Amniotic epithelial cell (primary cell): ENCODE measurements at places on chromosomes 11 and 22.

GRCh38 chr22:48663297-48663696 lies 1164.4 kb downstream of the BRD1 start:
- no peak for DNase-seq

GRCh38 chr11:105219269-105219668 lies 79.7 kb upstream of the CARD18 start:
- no peak for DNase-seq

GRCh38 chr11:134004496-134005172 lies 47.9 kb upstream of the IGSF9B start:
- no peak for DNase-seq

GRCh38 chr11:45486461-45486860 lies 179.0 kb downstream of the CHST1 start:
- DNase-seq = no peak

DNA sequence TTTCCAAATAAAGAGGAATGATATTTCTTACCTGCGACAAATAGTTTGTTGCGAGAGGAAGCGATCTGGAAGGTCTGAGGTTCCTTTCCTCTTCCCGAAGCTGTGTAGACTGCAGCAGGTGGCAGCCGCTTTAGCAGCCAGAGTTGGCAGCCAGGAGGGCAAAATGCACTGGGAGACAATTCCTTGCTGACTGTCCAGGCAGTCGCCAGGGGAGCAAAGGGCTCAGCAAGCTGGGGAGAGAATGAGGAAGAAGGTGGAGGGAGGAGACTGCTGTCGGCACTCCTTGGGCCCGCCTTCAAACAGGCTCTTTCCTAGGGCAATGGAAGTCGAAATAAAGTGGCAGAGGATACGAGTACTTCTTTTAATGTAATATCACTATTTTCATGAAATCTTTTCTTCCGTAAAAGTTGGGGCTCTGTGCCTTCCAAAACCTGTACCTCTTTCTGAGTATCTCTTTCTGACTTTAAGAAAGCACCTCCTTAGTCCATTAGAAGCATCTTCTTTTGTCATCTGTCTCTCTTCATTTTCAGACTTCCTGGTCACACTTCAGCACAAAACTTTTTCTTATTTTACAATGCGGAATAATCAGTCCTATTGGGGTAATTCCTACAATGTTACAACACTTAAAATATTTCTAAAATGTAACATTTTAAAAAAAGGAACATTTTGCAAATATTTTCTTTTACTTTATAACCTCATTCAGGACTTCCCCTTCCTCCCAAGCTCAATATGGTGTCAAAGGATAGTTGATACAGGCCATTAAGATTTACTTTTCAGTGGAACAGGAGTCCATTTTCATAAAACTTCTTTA lies at the start of gene IL18:
IL18 (minus strand) TSS at position 220 of the 811 bp plus-strand sequence. CDS start 9,041 bp downstream, outside the sequence.
- no peak for DNase-seq

- no peak for DNase-seq
These were observed 2.8 kb downstream of the MYH9 start for GRCh38 chr22:36384766-36385481.

- DNase-seq = no peak
These were observed 366.3 kb downstream of the TBC1D22A start for GRCh38 chr22:47128622-47129215.

DNA sequence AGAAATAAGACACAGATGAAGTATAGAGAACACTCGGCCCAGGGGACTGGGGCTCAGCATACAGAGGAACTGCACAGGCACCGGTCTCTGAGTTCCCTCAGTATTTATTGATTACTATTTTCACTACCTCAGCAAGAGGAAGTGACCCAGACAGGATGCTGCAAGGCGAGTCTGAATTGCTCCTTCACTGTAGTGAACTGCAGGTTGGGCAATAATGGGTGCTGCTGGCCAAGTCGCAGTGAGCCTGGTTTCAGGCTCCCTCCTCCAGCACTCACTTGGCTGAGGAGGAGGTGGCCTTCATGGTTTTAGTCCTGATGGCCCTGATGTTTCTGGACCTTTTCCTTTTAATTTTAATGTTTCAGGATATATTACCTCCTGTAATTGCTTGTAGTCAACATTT lies 10.4 kb downstream of the OR52K2 start:
- DNase-seq = no peak

GRCh38 chr11:3169255-3170043 lies 4.3 kb upstream of the OSBPL5 start:
- DNase-seq = peak; percentile 55

DNA sequence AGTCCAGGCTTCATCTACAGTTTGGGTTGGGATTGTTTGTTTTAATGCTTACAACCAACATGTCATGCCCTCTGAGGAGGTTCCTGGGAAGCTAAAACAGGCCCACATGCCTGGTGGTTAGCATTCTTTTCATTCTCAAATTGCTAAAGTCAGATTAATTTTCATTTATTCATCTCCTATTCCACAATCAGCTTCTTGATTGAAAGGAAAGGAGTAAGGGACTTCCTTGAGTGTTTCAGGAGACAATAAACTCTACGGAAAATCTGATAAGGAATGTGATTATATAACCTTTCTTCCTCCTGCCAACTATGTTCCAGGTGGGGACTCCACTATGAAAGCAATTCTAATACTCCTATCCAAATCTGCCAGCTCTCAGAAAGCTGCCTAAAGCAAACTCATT lies 30.8 kb downstream of the MRTFA start:
- DNase-seq = peak; percentile 59

- peak; percentile 86 for DNase-seq
These were observed 18.8 kb upstream of the ZBTB16 start for GRCh38 chr11:114040706-114041211.

GRCh38 chr22:44574640-44575380 lies 76.8 kb upstream of the RTL6 start:
- no peak for DNase-seq

DNA sequence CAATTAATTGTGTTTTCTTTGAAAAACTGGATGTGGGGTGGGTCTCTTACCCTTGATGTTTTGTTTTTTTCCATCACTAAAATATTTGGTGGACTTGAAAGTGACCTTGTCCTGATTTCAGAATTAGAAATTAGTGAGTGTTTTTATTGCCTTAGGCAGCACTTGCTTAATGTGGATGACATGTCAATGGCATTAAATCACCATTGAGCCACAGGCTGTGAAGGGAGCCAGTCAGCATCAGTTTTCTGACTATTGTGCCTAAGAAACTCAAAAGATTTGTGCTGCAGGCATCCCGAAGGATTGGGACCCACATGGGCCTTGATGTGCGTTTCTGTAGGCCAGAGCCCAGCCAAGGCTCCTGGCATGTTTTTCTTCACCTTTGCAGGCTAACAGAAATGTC lies 53.8 kb downstream of the SWAP70 start:
- DNase-seq = no peak

DNA sequence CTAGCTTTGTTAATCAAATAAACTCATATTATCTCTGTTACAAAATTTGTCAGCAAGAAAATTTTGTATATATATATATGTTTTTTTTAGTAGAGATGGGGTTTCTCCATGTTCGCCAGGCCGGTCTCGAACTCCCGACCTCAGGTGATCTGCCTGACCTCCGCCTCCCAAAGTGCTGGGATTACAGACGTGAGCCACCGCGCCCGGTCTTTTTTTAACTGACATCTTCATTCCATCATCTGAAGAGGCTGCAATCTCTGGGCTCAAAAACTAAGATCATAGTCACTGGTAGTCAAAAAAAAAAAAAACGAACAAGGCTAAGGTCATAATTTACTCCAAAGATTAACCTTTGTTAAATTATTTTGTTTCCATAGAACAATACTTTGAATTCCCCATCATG lies 5.3 kb upstream of the KLHDC7B start:
- no peak for DNase-seq

- DNase-seq = no peak
These were observed 9.4 kb upstream of the RTCB start for GRCh38 chr22:32421484-32421883.

DNA sequence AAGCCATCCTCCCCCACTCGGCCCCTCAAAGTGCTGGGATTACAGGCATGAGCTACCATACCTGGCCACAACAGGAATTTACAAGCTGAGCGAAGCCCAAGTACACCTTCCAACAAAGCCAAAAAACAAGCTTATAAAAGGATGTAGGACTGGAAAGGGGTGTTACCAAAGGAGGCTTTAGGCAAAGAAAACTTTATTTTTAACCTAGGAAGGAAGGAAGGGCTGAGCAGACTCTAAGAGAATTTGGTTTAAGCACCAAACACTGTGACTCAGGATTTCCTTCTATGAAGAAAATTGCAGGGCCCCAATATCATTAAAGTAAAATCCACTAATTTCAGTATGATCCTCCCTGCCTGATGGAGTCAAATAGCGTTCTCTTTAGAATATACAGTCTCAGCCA lies 12.1 kb downstream of the DENND5A start:
- no peak for DNase-seq

DNA sequence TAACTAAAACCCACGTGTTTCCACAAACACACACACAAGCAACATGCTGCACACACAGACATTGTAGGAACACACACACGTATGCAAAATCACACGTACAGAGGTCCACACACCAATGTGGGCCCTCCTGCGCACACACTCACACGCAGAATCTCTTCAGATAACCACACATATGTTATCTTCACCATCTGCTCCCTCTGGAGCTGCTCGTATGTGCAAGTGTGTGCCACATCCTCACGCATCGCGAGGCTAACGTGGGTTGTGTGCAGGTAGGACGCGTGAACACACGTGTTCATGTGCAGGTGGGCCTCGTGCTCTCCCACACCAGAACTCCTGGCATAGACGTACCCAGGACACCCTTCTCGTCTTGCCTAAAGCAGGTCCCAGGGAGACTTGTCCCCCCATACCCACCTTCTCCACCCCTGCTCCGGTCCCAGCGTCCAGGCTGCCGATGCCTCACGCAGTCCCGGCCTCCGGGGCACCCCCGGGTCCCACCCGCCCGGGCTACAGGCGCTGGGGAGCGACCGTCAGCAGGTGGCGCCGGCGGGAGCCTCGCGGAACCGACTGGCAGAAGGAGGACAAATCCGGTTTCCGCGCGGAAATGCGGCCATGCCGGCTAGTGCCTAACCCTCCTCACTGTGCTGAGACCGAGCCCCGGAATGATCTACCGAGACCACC lies 10.3 kb upstream of the IGSF9B start:
- no peak for DNase-seq

DNA sequence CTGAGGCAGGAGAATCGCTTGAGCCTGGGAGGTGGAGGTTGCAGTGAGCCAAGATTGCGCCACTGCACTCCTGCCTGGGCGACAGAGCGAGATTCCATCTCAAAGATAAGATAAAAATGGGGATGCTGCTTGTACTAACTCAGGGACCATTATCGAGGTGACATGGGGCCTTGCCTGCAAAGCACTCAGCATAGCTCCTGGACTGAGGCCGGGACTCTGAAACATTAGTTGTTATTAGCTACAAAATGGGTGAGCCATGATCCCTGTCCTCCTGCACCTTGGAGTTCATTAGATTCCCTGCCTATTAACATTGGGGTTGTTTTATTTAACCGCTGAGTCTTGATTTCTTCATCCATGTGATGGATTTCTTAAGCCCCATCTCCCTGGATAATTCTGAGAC lies 5.1 kb downstream of the PPP2R5B start:
- DNase-seq = no peak

DNA sequence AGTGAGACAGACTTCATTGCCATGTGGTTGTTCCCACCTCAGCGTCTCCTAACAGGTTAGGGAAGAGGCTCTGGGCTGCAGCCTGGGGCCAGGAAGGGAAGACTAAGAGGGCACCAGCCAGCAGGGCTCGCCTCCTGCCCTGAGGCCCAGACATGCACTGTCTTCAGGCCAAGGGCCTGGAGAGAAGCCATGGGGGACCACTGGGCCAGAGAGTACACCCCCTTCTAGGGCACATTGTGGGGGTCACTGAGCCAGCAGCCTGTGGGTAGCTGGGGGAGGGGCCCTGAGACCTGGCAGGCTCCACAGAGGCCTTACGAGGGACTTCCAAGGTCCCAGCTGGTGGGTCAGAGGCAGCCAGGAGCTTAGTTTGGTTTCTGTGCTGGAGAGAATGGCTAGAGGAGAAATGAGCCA lies 25.0 kb upstream of the MYRF start:
- no peak for DNase-seq

DNA sequence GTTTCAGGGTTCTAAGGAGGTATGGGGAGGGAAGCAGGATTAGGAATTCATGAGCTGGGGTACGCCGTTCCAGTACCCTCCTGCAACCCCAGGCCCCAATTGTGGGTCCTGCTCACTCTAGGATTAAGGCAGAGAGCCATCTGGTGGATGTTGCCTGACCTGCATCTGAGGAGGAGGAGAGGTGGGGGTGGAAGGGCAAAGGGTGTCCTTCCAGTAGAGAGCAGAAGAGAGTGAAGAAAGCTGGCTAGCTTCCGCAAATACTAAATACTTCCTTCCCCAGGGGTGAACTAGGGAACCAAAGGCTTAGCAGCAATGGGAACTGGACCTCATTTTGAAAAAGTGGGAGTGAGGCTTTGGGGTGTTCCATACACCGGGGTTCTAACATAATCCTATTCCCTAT lies 10.6 kb downstream of the LRRC51 start:
- DNase-seq = peak; percentile 65

GRCh38 chr11:46902694-46903093 lies 15.7 kb downstream of the LRP4 start:
- no peak for DNase-seq

- no peak for DNase-seq
These were observed 7.2 kb downstream of the LMO1 start for GRCh38 chr11:8256271-8257002.

GRCh38 chr11:119081682-119082260 lies 2.9 kb upstream of the HMBS start:
- no peak for DNase-seq

DNA sequence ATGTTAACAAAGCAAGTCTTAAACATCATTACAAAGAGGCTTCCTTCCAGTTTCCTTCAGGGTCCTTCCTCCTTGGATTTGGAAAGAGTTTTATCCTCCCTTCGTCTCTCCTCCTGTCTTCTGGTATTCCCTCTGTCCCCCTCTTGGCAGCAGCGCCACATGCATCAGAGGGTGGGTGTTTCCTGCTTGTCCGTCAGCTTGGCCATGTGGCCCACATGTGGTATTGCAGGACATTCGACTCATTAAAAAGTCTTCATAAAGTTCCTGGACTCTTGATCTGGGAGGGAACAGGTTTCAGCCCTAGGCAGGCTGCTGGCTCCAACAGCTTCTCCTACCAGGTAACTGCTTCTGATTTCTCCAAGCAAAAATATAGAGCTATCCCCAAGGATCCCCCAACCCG lies 189.8 kb downstream of the CSNK2A3 start:
- DNase-seq = no peak

DNA sequence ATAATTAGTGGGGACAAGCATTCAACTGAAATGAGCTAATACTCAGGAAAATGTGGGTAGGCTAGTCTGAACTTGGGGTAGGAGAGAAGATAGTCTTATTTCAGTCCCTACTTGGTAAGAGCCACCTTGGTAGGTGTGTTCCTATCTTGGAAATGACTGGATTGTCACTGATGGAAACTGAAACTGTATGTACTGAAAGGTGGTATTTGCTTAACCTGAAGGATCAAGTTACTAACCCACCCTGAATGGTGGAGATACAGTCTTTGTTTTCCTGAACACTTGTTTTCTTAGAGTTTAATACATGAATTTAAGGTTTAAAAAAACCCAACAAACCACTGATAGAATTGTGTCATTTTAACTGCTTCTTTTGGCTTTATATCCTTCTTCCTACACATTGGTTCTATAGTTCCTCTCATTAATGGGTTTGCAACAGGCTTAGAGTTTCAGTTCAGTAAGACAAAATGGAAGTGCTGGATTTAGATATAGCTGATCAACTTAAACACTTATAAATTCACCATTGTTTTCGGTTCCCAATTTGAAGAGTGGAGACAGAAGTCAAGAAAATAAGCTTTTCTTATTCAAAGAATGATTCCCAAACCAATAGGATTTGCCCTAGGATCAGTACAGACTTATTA lies 4.2 kb downstream of the FAR1 start:
- DNase-seq = no peak
